ENCODE measurements at places on chromosomes 12 and 14.

DNA sequence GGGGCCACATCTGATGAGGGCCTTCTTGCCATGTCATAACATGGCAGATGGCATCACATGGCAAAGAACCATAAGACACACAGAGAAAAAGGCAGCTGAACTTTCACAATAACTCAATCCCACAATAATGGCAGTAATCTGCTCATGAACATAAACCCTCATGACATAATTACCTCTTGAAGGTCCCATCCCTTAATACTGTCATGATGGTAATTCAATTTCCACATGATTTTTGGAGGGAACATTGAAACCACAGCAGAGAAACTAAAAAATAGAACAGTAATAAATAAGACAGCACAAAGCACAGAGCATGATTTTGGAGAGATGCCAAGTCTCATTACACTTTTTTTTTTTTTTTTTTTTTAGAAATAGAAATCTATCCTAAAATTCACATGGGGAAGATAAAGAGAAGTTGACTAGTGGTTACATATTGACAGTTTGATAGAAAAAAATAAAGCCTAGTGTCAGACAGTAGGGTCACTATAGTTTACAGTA is 61.8 kb upstream of the ATF7IP start:
- DNase-seq = no peak

DNA sequence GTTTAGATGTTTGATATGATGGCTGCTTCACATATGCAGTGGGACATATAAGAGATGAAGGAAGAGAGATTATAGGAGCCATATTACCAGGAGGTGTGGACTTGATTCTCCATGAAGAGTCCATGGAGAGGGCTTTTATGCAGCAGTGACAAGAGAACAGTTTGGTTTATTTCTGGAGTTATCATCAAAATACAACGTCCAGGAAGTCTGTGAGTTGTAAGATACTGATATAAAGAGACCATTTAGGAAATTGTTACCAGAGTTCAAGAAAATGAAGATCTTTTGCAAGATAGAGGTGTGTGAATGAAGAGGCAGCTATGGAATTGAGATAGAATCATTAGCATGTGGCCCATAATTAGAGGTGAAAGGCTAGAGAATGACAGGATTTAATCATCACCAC is 431.7 kb downstream of the NPAS3 start:
- DNase-seq = no peak

DNA sequence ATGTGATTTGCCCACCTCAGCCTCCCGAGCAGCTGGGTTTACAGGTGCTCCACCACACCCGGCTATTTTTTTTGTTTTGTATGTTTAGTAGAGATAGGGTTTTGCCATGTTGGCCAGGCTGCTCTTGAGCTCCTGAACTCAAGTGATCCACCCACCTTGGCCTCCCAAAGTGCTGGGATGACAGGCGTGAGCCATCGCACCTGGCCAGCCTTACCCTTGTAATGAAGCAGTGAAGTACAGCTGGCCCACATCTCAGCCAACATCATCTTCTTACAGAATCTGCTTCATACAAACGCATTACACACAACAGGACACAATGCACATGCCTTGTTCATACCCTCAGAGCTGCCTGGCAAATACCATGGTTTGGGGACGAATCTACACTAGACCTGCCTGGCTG is 31.3 kb upstream of the CHFR start:
- no peak for DNase-seq

- DNase-seq = no peak
These were observed 78.2 kb upstream of the TMPO start for GRCh38 chr12:98437166-98437565.

- DNase-seq = no peak
These were observed 2.0 kb downstream of the MGP start for GRCh38 chr12:14883686-14884085.

DNA sequence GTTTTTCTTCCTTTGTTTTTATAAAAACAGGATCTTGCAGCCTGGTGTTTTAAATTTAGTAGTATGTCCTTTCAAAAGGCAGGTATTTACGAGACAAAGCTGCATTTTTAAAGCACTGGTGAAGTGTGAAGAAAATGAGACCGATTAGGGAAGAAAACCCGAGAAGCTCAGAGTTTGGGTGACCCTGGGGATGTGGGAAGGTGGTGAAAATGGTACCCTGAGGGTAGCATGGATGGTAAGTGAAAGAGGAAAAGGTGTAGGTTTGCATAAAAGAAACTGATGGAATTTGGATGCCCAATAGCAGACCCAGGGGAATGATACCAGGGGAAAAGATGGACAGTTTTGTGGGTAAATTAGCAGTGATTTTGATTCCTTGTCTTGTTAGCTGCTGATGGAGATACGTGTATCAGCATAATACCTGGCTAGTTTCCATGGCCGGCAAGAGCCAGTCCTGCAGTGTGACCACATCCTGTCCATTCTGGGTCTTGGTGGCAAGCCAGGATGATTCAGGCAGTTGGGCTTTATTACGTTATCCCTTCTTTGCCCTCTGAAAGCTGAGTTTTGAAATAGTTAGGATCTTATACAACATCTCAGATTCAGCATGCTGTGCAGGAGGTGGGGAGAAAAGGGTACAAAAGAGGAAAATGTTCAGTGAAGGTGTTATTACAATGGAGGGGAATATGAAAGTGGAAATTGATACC is 8.9 kb downstream of the BICD1 start:
- DNase-seq = no peak

DNA sequence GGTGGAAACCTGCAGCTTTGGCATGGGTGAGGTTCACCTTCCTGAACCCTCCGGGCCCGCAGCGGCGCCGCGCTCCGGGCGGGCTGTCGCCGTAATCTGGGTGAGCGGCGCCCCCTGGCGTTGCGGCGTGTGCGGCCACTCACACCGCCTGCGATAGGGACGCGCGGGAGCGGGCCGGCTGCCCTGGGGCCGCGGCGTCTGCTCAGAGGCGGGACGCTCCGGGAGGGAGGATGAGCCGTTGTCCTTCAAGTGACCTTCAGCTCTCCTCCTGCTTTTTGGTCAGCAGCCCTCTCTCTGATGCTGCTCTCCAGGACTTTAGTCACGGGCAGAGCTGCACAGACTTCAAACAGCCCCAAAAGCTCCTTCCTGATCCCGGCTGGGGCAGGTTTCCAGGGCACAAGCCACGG is 211.7 kb upstream of the FKBP4 start:
- peak; percentile 7 for DNase-seq

DNA sequence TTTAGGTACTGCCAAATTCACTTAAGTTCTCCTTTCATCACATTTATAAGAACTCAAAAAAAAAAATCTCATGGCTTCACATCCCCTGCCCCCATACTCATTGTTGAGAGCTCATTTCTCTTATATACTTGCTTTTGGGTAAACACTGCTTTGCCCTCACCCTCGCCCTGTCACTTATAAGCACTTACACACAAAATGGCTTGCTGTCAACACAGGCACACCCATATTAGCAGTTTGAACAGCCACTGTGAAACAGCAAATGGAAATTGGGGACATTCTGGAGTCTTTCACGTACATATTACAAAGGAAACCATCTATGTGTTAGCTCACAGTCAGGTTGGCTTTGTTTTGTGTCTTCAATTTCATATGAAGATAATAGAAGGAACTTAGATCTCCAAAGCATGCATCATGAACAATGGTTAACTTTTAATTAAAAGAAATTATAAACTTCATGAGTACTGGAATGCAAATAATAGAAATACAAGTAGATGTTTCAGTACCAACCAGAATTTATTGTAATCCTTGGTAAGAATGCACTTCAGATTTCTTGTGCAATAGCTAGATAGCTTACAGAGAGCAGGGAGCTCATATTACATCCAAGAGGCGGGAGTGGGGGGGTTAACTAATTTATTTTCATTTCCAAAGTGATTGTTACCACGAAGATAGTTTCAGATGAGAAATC is 272.2 kb downstream of the ALG10B start:
- DNase-seq = no peak

DNA sequence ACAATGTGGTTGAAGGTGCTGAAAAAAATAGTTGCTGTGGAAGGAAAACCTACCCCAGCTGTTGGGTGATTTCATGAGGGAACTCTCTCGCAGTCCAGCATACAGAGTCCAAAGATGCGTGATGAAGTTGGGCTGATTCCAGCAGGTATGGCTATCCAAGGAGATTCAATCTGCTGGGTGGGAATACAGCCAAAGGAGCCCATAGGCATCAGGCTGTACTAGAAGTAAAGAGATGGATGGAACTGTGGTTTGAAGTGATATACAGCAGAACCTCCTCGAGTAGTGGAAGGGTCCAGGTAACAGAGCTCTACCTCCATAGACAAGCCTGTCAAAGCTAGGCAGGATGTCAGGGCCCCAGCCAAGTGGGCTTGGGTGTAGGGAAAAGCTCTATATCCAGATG is 11.5 kb upstream of the TMTC2 start:
- no peak for DNase-seq

DNA sequence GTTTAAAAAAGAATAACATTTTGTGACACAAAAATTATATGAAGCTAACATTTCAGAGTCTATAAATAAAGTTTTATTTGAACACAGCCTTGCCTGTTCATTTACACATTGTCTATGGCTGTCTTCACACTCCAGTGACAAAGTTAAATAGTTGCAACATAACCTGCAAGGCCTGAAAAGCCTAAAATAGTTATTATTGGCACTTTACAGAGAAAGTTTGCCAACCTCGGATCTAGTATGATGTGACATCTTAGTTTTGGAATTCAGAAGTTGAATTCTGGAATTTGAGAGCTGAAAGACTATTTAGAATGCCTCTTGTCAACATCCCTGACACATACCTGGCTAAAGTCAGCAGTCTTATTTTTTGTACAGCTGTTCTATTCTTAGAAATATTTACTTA is 68.3 kb downstream of the DYRK2 start:
- no peak for DNase-seq

GRCh38 chr14:60695327-60695726 is 28.8 kb downstream of the SIX4 start:
- DNase-seq = no peak

- no peak for DNase-seq
These were observed 10.4 kb downstream of the LTBR start for GRCh38 chr12:6394398-6394797.

- no peak for DNase-seq
These were observed 18.0 kb upstream of the ATF1 start for GRCh38 chr12:50745861-50746260.

DNA sequence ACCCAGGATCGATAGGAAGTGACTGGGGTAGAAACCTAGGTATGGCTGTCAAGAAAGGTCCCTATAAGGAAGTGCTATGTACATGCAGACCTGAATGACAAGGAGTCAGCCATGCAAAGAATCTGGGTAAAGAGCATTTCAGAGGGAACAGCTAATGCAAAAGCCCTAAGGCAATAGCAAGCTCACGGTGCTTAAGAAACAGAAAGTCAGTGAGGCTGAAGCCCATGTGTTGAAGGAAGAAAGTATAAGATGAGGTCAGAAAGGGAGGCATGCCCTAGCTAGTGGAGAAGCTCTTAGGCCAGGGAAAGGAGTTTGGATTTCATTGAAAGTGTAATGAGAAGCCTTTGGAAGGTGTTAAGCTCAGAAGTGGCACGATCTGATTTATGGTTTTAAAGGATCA is 6.0 kb upstream of the ADCY6 start:
- no peak for DNase-seq

GRCh38 chr12:55719371-55719770 is 822 bp upstream of the RDH5 start:
- no peak for DNase-seq

DNA sequence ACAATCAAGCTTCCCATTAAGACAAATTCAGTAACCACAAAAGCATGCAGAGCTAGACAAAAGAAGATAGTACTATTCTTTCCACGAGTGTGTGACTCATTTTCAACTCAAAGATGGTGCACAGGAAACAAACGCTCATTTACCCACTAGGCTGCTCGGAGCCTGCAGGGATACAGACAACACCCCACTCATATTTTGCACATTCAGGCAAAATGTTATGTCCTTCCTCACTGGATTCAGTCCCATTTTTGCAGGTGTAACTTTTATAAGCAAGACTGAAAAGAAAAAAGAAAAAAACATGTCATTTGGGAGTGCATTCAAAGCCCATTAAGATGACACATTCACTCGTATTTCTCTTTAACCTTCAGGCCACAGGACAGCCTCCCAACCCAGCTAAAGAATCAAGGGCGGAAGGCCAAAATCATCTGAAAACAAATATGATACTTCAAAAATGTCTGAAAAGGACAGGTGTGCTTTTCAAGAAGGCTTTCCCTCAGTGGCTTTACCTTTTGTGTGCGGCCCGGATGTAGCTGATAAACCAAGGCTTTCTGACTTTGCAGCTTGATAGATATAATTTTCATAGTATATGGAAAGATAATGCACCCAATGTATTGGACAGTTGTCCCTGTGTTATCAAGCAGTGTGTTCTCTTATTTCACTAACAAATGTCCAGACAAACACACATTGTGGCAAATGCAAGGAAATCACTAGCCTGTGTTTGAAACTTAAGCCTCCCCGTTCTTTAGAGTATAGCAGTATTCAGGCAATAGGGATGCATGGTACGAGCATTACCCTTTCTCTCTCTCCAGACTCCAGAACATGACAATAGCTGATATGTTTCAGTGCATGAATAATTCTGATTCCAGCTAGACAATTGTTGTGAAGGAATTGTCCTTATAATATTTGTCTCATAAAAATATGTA is 147.8 kb upstream of the KRR1 start:
- no peak for DNase-seq

- DNase-seq = no peak
These were observed 29.9 kb upstream of the RBM19 start for GRCh38 chr12:113996026-113996425.

- no peak for DNase-seq
These were observed 191.5 kb upstream of the PRKD1 start for GRCh38 chr14:30118992-30119640.

- DNase-seq = no peak
These were observed 29.0 kb downstream of the ADGRD1 start for GRCh38 chr12:130982565-130983225.

- no peak for DNase-seq
These were observed 111.9 kb downstream of the ERC1 start for GRCh38 chr12:1102791-1103450.

DNA sequence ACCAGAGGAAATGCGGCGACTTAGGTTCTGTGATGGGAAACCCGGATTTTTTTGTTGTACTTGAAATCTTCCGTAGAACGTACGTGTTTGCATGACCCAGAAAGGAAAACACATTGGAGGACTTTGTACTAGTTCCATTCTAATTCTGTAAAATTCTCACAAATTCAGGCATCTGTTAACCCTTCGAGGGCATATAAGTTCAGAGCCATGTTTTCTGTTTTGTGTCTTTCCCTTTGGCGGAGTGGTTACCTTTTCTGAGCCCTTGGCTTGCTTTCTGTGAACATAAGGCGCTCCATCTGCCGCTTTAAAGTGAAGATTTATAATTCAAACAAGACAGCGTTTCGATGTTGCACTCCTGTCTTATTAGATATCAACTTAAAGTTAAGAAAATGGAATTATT is 34.2 kb downstream of the BICD1 start:
- DNase-seq = no peak

GRCh38 chr14:24051789-24052655 is at the start of gene CARMIL3:
TSS of gene CARMIL3 (plus strand) at chr14:24052009. CDS start at chr14:24052154, 145 bp downstream.
- DNase-seq = peak; percentile 53

DNA sequence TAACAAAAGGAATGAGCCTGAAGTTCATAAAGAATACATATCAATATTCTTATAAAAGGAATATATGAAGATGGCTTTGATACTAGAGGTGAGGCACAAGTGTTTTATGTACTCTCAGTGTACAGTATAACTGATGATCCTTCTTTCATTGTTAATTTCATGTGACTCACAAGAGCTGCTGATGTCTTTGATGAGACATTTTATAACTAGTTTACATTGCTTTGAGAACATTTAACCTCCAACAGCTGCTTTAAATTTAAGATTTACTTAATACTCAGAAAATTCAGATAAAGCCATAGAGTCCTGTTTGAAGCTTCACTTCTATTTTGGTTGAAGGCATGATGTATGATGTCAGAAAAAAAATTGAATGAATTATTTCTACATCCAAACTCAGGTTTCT is 59.8 kb downstream of the WASHC4 start:
- DNase-seq = no peak

All from activated T-cell treated with anti-CD3 and anti-CD28 coated beads, Interleukin-2, amount 50 U/mL, for 4 hours (primary cell).